ENCODE measurements at places on chromosomes 3 and 15.
A peak's percentile ranks its signal among the peaks of the same experiment; 100 is the strongest.

DNA sequence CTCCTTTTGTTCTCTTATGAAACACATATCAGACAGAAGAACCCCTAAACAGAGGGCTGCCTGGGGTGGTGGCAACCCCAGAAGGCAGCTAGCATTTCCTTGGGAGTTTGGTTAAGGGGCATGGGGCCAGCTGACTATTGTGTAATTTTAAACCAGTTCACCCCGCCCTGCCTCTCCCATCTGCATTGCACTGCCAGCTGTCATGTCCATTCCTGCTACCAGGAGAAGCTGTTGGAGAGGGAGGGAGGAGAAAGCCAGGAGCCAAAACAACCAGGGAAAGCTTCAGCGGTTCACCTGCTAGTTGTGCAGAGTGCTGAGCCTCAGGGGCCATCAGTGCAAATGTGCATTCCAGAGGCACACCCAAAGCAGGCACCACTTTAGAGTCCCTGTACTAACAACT, 47.6 kb upstream of the ATP1B3 start:
- DNase-seq: peak; percentile 55

DNA sequence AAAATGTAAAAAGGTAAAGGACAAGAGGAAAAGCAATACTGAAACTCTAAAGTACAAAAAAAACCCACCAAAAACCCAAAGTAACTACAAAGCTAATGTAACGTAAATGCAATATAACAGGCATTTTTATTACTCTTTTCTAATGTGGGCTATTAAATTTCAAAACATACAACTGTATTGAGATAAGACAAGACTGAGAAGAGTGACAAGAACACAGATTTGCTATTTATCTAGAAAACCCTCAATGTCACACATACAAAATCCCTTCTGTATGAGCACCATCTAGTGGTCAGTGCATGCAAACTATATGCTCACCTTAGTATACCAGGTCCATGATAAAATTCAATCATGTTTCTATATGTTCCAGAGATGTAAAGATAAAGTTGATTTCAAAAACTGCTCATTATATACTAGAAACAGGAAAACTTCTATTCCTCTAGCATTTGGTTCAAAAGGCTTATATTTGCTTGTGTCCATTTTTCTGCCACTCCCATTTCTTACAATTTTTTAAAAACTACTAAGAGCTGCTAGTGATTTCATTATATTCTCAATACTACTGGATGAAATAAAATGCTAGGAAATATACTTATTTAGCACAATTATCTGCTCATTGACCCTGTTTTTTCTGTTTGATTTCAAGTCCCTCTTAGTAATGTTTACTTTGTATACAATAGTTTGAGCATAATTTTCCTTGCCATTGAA, 111.4 kb downstream of the DLG1 start:
- DNase-seq: no peak

DNA sequence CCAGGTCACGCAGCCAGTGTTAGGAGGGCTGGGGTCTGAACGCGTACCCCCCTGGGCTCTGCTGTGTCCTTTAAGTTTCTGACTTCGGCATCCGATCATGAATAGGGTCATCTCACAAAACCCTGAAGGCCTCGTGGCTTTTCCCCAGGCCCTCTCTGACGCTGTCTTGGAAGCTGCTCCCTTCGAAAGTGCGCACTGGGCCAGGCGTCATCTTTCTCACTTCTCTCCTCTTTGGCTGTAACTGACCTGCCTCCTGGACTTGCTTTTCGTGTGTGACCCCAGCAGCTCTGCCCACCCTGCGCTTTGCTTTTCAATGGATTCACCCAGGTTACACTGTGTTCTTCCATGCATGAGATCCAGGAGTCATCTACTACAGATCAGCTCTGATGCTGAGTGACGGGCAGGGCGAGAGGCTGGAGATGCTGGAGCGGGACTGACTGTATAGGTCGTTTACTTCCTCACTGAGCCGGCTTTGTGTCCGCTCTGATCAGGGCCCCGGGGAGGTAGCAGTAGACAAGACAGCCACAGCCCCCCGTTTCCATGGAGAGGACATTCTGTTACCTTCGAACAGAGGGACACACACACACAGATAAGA, 45.0 kb upstream of the PCSK6 start:
- DNase-seq: no peak

- DNase-seq: no peak
Measured at GRCh38 chr3:8724108-8724752, 9.4 kb upstream of the CAV3 start.

- DNase-seq: peak; percentile 69
Measured at GRCh38 chr15:80776420-80777045, 2.6 kb upstream of the CEMIP start.

GRCh38 chr3:180085122-180085710, 48.5 kb upstream of the PEX5L start:
- DNase-seq: no peak

GRCh38 chr3:126548556-126549466, 9.9 kb downstream of the C3orf22 start:
- no peak for DNase-seq

- DNase-seq: peak; percentile 83
Measured at GRCh38 chr15:90594301-90594738, 64.6 kb downstream of the CRTC3 start.
